Ovary (tissue), 10 donors: ENCODE measurements at places on chromosomes 2 and 18.

GRCh38 chr2:16624436-16624780 lies 41.2 kb downstream of the CYRIA start:
- H3K27ac ChIP-seq: no peak overlapping the region
- H3K4me3 ChIP-seq: no peak overlapping the region
- no peaks in the 10 kb centered on the region for H3K36me3 ChIP-seq
- H3K27me3 ChIP-seq: no peaks in the 10 kb centered on the region
- peaks cover 19% of the 10 kb centered on the region for H3K4me1 ChIP-seq

DNA sequence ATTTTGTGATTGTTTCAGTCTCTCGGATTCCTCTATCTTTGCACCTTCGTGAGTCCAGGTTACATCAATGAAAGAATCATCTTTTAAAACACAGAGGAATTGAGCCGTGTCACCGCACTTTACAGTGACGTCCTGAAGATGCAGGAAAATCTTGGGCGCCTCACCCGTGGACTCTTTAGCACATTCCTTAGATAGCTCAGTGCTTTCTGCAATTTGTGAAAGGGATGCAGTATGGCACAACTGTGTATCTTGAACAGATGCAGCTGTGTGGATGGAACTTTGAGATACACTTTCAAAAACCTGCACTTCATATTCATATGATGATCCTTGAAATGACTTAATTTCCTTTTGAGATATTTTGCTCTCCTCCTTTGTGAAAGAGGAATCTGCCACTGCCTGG lies 50.9 kb downstream of the TTN start:
- DNase-seq: no peak
- H3K4me1 ChIP-seq: no peaks in the 10 kb centered on the region
- no peak overlapping the region for H3K27ac ChIP-seq

- no peak overlapping the region for H3K4me3 ChIP-seq
- no peaks in the 10 kb centered on the region for H3K36me3 ChIP-seq
- no peak for DNase-seq
Observed at GRCh38 chr2:233479616-233480489, 86.7 kb downstream of the USP40 start.

- H3K27me3 ChIP-seq: no peaks in the 10 kb centered on the region
- H3K27ac ChIP-seq: no peak overlapping the region
- no peak for DNase-seq
- H3K36me3 ChIP-seq: no peaks in the 10 kb centered on the region
- no peak overlapping the region for H3K4me3 ChIP-seq
Observed at GRCh38 chr18:77049938-77050337, 82.6 kb downstream of the MBP start.

GRCh38 chr18:10290638-10291235 lies 163.7 kb upstream of the APCDD1 start:
- H3K27me3 ChIP-seq: no peaks in the 10 kb centered on the region
- no peak overlapping the region for H3K27ac ChIP-seq
- no peak for DNase-seq
- no peak overlapping the region for H3K4me3 ChIP-seq
- H3K36me3 ChIP-seq: no peaks in the 10 kb centered on the region
- H3K4me1 ChIP-seq: no peaks in the 10 kb centered on the region

GRCh38 chr2:232102380-232102779 lies 140.9 kb downstream of the DIS3L2 start:
- no peak for DNase-seq
- H3K27ac ChIP-seq: no peak overlapping the region
- H3K4me3 ChIP-seq: no peak overlapping the region
- H3K27me3 ChIP-seq: no peaks in the 10 kb centered on the region
- no peaks in the 10 kb centered on the region for H3K4me1 ChIP-seq
- no peaks in the 10 kb centered on the region for H3K36me3 ChIP-seq

DNA sequence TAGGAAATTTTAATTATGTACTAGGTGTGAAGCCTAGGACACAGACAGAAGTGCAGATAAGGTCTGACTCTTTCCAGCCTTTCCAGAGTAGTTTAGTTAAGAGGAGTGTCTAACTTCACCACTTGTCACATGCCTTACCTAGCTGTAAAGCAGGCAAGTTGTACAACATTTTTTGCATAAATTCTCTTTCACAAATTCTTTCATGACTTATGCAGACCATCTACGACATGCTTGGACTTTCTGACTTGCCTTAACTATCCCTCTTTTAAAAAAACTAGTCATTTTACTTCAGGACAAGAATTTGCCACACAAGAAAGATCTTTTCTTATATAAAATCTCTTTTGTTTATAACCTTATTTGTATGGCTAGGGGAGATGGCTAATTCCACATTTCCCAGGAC lies 1273.6 kb upstream of the SLC39A10 start:
- H3K27me3 ChIP-seq: no peaks in the 10 kb centered on the region
- no peaks in the 10 kb centered on the region for H3K36me3 ChIP-seq
- H3K27ac ChIP-seq: no peak overlapping the region
- H3K4me1 ChIP-seq: no peaks in the 10 kb centered on the region
- no peak for DNase-seq

DNA sequence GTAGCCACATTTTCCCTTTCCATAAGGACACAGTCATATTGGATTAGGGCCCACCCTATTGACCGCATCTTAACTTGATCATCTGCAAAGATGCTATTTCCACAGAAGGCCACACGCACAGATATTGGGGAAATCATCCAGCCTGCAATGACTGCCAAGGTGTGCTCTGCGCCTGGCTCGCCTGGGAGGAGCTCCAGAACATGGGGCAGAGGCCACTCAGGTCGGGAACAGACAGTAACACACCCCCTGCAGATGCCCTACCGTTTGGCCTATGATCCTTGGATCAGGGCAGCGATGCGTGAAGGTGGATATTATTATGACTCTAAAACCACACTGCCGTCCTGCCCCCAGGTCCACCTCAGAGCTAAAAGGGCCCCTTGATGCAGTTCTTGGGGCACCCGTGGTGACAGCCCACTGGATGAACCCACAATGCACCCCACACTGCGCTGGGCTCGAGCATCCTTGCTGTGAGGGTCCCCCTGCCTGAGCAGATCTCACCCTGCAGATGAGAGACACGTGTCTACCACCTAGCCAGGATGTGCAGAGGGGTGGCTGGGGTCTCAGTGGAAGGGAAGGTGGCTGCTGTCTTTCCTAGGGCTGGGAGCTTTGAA lies 72.9 kb upstream of the ZNF516 start:
- no peaks in the 10 kb centered on the region for H3K27me3 ChIP-seq
- H3K36me3 ChIP-seq: no peaks in the 10 kb centered on the region
- H3K27ac ChIP-seq: no peak overlapping the region
- no peak overlapping the region for H3K4me3 ChIP-seq
- H3K4me1 ChIP-seq: peaks cover 6% of the 10 kb centered on the region
